ENCODE measurements at places on chromosomes 2 and 18.

- no peak for DNase-seq
These were observed 645.3 kb downstream of the NR4A2 start for GRCh38 chr2:155687181-155687580.

GRCh38 chr2:20125164-20125563 is 73.7 kb upstream of the LAPTM4A start:
- no peak for DNase-seq

DNA sequence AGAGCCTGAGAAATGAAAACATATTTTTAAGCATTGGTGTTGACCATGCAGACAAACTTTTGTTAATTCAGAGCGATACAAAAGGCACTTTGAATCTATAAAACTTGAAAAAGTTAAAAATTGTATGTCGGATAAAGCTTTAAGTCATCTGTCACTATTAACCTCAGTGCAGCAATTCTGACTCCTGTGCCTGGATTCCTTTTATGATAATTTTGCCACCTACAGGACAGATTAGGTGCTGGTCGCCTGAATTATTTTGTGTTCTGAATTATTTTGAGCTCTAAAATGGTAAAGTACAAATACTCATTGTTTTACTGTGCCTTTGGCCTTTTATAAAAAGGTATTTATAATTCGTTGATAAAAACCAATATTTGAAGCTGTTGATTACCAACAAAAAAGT is 19.4 kb upstream of the RNF138 start:
- peak; percentile 21 for DNase-seq

GRCh38 chr2:23397478-23397877 is 12.5 kb downstream of the KLHL29 start:
- DNase-seq: no peak

GRCh38 chr2:24930768-24931167 is 10.7 kb upstream of the ADCY3 start:
- DNase-seq: no peak

GRCh38 chr2:199462956-199463692 is 5.4 kb upstream of the SATB2 start:
- no peak for DNase-seq

- DNase-seq: peak; percentile 49
These were observed 111.3 kb upstream of the SIX2 start for GRCh38 chr2:45120546-45120945.

DNA sequence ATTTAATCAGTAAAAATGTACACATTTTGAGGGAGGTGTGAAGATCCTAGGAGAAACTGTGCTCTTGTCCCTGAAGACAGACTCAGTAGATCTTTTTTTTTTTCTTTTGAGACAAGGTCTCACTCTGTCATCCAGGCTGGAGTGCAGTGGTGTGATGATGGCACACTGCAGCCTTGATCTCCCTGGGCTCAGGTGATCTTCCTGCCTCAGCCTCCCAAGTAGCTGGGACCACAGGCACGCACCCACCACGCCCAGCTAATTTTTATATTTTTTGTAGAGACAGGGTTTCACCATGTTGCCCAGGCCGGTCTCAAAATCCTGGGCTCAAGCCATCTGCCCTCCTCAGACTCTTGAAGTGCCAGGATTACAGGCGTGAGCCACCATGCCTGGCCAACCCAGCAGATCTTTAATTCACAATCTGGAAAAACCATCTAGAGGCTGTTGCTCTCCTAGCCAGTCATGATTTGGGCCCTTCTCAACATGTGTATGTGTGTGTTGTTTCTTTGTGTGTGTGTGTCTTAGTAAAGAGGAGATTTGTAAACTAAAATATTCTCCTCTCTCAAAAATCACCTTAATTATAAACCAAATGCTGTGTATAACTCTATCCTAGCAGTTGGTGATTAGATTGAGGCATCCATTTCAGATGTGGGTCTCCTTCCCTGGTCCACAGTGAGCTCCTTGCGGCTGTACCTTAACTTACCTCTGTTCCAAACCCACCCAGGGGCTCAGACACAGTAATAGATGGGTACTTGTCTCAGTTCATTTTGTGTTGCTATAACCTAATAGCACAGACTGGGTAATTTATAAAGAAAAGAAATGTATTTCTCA is 3.9 kb upstream of the MYCN start:
- DNase-seq: no peak

GRCh38 chr2:196182439-196183171 is 11.2 kb upstream of the STK17B start:
- DNase-seq: peak; percentile 57

DNA sequence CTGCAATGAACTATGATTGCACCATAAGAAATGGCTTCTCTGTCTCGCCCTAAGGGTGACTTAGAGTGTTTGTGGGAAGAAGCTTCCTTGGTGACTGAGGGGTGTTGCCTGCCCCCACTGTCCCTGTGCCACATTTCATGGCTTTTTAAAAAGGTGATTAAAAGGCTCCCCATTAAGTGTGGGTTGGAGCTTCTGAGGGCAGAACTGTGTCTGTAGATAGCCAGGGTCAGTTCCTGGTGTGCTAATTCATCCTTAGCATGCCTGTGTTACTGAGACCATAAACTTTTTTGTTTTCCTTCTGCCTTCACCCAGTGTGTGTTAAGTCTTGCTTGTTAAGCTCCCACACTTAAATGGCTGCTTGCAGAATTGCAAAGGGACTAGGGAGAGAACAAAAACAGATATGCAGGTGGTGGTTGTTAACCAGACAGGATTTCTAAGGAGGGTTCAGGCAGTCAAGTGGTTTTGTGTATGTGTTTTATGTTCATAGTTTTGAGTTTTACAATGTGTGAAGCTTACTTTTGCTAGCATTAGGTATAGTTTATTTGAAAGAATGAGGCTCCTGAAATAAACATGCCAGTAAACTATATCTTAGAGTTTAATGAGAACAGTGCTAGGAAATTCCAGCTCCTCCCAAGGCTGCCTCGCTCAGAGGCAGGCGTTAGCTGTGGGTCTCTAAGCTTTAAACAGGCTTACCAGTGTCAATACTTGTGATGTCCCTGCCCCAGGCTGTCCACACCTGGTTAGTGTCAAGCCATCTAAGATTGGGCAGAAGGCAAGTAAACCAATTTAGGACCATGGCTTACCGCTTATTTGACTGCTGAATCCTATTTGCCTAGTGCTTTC is 14.5 kb downstream of the CERS6 start:
- peak; percentile 13 for DNase-seq

DNA sequence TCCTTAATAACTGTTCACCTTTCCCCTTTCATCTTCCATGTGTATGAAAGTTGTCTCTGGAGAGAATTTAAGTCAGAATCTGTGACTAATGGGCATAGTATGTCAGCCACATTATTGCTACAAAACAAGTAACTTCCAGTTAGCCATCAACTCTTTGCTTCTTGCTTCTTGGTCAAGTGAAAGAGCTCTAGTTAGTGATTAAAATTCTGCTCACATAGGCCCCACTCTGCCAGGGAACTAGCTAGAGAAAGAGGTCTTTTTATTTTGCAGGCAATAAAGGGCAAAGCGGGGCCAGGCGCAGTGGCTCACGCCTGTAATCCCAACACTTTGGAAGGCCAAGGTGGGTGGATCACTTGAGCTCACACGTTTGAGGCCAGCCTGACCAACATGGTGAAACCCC is 64.6 kb downstream of the COLEC12 start:
- DNase-seq: peak; percentile 98

DNA sequence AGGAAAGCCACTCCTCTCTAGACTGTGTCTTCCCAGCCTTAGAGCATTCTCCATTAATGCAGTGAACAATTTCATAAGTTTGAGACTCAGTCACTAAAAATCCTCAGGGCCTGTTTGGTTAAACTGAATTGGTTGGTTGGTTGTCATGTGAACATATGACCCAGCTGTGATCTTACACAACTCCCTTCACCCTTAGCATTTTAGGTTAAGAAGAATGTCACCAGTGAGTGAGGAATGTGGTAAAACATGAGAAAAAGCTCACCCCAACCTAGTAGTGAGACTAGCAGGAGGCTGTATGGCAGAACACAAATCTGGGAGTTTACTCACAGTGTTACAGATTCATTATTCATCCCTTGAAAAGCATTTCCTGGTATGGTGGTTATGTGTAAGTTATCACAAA is 32.4 kb downstream of the LHCGR start:
- peak; percentile 86 for DNase-seq

DNA sequence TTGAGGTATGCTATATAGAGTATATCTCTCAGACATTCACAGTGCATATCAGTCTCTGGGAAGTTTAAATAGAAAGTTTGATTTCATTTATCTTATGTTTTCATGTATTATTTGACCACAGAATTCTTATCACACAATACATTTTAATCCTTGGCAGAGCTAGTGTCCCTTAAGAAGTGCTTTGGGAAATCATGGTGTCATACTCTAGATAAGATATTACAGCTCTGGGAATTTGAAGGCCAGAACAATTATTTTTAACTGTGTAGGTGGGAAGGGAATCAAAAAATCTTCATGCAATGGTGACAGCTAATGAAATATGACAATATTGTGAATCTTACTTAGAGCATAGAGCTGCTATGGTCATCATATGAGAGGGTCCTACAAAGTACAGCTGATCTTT is 451.3 kb upstream of the FAM98A start:
- DNase-seq: no peak

GRCh38 chr2:54353216-54353615 is 97.2 kb upstream of the TSPYL6 start:
- DNase-seq: no peak

- DNase-seq: no peak
These were observed 27.1 kb upstream of the MAP3K20 start for GRCh38 chr2:173048522-173048896.

DNA sequence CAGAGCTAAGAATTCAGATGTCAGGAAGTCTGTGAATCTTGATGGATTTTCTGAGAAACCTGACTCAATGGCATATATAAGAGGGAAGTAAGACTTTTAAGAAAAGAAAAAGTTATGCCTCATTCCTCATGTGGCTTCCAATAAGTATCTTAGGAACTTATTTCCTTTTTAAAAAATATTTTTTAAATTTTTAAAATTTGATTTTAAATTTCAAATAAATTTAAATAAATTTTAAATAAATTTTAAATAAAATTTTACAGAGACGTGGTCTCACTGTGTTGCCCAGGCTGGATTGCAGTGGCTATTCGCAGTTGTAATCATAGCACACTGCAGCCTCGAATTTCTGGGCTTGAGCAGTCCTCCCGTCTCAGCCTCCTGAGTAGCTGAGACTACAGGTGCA is 11.5 kb upstream of the POLR1B start:
- no peak for DNase-seq

GRCh38 chr2:125797192-125797591 is 858.8 kb upstream of the GYPC start:
- no peak for DNase-seq

DNA sequence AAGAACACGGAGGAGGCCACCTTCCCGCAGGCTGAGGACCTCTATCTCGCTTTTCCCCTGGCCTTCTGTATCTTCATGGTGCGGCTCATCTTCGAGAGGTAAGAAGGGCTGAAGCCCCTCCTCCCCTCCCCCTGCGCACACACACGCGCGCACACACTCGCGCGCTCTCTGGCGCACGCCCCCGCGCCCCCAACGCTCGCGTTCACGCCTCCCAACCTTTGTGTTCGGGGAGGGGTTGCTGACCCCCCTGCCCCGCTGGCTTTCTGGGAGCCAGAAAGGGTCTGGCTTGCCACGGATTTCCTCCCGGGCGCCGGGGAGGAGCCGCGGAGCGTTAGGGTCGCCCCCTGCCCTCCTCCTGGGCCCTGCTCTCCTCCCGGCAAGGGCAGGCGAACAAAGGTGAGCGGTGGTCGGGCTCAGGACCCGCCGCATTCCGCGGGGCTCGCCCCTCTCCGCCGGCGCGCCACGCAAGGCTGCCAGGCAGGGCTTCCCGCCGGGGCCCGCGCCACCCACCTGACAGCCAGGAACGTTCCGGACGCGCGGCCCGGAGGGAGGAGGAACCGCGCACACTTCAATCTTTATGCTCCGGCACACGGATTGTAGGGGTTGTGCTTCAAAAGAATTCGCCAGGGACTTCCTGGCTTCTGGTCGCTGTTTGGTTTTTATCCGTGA is 583 bp downstream of the CERS6 start:
- no peak for DNase-seq

DNA sequence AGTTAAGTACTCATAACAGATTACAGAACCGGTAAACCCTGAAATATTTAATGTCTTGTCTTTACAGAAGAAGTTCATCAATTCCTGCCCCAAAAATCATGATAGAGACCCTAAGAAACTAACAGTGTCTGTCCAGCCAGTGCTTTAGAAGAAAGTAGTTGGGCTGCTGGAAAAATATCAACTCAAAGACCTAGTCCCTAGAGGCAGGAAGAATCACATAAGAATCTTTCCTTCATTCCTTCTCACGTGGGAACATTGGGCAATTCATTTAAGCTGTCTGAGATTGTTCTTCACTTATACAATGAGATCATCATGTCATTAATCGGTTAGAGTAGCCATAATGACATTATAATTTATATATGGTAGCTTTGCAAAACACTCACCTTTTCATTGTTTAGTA is 156.4 kb downstream of the CCBE1 start:
- no peak for DNase-seq

GRCh38 chr2:100919316-100919715 is 82.8 kb upstream of the RPL31 start:
- no peak for DNase-seq

GRCh38 chr2:121955426-121955825 is 200.0 kb downstream of the TSN start:
- peak; percentile 32 for DNase-seq

DNA sequence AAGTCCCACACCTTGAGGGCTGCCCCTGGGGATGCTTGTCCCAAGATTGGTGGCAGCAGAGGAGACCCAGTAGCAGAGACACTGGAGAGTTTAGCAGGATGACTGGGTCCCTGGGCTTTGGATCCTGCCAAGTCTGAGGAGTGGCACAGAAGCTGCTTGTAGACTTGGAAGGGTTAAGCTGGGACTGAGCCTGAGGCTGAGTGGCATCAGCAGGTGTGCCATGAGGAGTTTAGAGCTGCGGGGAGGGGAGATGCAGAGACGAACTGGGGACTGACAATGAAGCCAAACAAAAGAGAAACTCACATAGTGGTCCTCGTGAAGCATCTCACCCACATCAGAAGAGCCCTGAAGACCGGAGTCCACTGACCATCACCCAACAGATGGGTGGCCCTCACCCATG is 329.7 kb upstream of the KLHL29 start:
- DNase-seq: no peak

DNA sequence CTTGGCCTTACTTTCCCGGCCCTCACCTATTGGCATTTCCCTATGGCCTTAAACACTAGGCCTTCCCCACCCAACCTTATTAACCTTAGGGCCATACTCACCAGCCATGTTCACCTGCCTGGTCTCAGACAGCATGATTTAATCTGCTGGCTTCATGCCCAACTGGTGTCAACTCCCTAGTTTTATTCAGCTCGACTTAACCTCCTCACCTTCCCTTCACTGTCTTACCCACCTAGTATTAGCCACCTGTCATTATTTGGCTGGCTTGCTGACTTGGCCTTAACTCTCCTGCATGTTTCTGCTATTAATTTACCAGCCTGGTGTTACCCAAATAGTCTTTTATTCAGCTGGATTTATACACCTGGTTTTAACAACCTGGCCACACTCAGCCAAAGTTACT is 136.0 kb upstream of the ZSWIM2 start:
- DNase-seq: no peak

Data from renal cortical epithelial cell (primary cell).